Frontal cortex (tissue), 4 donors: ENCODE measurements at places on chromosomes 7 and 10. TPM values are rescaled to one million over a fixed set of nuclear protein-coding genes. Genes with fewer than 3 reads are reported as not detected.
A peak's percentile ranks its signal among the peaks of the same experiment; 100 is the strongest.

DNA sequence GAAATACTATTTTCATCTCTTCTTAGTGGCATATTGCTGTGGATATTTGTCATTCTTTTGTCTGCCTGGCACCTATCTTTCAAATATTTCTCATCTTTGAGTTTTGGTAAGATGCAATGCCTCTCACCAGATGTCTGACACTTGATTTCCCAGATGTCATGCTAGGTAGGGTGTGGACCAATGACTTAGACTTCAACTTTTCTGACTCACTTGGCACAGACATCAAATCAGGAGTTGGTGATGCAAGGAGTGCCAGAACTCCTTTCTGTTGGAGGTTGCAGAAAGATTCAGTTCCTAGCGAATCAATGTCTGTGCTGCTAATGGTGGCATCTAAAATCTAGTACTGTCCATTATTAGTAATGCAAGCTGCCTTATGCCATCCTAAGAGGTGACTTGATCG is 216.9 kb upstream of the FERD3L start:
- DNase-seq: no peak

GRCh38 chr10:938941-939678 is 7.6 kb upstream of the LARP4B start:
- DNase-seq: no peak

DNA sequence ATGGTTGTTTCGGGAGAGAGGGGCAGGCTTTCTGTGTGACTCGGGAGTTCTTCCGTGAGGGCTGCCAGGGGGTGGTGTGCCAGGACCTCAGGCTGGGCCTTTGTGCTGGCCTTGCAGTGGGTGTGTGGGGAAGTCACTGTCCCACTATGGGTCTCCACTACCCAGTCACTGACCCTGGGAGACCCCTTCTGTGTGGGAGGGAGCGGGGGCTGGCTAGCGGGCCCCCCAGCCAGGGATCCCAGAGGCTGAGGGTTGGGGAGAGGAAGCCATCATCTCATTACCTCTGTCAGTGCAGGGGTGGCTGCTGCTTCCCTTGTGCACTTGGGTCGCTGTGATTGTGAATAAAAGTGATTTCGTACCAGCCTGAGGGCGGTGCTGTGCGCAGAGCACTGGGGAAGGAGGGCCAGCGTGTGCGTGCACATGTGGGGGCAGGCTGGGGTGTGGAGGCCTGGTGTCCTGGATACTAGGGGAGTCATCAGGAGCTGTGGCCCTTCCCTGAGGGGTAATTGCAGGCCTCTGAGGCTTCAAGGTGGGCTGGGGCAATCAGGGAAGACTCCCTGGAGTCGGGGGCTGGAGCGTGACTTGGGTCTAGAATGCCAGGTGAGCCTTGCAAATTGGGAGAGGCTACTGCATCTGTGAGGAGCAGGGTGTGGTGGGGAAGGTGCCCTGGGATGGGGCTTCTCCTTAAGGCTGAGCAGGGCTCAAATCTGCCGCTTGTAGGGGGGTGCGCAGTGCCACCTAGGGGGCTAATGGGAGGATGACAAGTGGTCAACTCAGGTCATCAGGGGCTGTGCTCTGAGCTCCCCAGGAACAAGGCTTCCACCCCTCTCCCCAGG is 98.9 kb downstream of the NEURL1 start:
- peak; percentile 64 for DNase-seq

DNA sequence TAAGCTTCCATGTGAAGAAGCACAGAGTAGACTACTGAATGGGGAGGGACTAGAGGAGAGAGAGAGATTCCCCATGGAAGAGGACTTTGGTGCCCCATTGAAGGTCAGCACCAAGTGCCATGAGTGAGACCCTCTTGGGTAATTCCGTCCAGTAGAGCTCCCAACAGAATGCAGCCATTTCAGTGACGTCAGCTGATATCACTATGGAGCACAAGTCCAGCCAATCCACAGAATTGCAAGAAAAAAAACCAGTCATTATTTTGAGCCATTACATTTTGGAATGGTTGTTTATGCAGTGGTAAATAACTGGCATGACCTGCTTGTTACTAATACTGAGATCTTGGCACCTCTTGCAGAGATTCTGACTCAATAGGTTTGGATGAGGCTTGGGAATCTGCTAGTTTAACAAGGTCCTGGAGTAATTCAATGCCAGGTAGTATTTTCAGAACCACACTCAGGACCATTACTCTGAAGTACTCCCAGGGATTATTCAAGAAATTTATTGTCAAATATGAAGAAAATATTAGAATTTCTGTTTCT is 52.6 kb upstream of the SP8 start:
- DNase-seq: no peak

DNA sequence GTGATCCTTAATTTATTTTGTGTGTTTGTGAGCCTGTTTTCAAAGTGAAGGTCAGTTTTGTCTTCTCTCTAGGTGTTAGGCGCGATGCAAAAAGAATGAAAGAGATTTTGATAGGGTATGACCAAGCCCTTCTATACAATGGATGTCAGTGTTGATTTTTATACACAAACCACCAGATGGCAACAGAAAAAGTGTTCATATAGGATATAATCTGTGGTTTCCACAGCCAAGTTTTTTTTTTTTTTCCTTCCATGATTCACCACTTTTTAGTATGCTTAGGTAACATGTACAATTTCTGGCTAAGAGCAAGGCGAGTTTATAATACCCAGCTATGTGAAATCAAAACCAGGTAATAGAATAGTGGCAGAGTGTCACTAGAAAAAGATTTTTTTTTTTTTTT is 8.1 kb downstream of the SDK1 start:
- no peak for DNase-seq

DNA sequence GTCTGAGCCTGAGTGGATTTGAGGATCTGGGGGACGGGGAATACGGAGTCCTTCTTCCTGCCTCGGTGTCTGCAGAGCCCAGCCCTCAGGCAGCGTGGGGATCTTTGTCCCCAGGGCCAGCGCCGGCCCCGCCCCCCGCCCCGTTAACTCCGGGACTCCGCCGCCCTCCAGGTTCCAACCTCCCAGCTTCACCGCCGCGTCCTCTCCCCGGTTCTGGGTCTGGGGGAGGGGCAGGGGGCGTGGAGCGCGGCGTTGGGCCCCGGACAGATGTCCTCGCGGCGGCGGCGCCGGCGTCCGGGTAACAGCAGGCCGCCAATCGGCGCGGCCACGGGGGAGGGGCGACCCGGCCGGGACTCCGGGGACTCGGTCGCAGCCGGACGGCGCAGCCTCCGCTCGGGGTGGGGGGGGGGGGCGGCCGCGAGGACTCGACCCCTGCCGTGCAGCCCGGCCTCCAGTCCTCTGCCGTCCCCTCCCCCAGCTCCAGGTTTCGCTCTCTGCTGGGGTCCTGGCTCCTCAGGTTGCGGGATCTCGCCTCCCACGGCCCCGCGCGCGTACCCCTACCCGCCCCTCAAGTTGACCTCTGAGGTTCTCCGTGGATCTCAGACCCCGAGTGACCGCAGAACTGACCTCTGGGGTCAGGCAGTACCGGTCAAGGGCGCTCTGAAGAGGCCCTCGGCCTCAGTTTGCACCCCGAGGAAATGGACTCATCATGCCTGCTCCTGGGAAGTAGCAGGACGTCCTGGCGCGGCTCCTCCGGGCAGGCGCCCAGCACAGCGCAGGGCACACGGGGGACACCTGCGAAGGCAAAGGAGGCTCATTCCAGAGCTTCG is 2.3 kb upstream of the ELFN1 start:
- peak; percentile 39 for DNase-seq

- peak; percentile 53 for DNase-seq
These were observed 5.1 kb upstream of the CYP26A1 start for GRCh38 chr10:93068411-93069244.

DNA sequence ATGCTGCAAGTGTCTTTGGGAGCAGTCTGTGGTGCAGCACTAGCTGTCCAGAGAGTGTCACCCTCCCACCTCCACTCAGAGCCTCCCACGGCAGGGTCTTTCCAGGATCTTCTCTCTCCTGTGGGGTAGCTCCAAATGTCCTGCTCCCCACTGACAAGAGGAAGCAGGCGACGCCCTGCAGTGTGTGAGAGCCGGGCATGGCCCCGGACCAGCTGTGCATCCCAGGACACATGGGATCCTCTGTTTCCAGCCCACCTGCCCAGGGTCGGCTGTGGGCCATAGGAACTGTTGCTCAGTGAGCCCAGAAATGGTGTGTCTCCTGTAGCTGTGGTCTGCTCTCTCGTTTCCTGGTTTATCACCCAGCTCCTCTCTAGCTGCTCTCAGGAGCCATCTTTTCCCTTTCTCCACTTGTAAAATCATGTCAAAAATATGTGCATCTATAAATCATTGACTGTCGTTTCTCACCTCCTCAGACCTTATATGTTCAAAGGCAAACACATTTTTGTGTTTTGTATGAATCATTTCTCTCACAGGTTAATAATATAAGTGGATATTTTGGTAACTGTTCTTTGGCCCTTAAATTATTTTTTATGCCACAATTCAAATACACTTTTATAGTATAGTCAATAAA is 74.9 kb downstream of the VWC2 start:
- no peak for DNase-seq

- DNase-seq: peak; percentile 39
These were observed 562 bp downstream of the GRK5 start for GRCh38 chr10:119207713-119208552.

DNA sequence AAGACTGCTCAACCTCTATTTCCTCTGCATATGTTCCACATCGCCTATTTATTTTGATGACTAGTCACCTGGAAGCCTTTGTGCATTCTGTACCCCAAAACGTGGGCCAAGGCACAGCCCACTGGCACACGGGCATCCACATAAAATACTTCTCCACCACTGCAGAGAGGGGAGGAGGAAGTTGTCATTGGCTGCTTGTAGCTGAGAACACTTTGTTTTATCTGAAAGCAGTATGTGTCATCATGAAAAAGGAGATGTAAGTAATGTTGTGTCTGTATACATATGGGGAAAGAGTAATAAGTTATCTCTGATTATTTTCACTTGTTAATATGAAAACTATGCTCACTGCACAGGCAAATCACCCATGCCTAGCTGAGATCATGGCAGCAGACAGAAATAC is 48.2 kb upstream of the AMPH start:
- no peak for DNase-seq

DNA sequence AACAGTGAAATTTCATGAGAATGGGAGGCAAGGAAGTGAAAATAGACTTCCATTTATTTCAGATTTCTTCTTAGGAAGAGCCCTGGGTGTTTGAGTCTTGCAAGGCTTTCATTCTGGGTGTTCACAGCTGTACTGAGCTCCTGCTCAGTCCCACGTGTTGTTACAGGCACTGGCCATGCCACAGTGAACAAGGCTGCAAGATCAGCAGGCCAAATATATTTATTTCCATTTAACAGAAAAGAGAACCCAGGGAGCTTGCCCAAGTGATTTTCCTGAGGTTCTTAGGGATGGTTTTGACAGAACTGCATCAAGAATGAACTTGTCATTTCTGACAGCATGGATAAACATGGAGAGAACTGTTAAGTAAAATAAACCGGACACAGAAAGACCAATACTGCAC is 54.5 kb upstream of the CD36 start:
- DNase-seq: no peak

DNA sequence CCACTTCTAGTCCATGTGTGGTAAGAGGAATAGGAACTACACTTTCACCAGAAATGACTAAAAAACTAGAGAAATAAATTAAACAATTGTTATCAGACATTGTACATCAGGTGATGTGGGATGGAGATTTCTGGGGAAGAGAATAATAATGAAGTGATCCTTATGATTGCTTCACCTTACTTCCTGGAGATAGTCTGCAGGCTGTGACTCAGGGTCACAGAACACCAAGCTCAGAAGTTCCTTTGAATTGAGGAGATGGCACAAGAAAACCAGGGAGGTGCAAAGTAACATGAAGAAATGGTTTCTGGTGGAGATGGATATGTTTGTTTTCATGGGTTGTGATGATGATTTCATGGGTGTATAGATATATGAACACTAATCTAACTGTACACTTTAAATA is 44.5 kb downstream of the ZWINT start:
- no peak for DNase-seq

DNA sequence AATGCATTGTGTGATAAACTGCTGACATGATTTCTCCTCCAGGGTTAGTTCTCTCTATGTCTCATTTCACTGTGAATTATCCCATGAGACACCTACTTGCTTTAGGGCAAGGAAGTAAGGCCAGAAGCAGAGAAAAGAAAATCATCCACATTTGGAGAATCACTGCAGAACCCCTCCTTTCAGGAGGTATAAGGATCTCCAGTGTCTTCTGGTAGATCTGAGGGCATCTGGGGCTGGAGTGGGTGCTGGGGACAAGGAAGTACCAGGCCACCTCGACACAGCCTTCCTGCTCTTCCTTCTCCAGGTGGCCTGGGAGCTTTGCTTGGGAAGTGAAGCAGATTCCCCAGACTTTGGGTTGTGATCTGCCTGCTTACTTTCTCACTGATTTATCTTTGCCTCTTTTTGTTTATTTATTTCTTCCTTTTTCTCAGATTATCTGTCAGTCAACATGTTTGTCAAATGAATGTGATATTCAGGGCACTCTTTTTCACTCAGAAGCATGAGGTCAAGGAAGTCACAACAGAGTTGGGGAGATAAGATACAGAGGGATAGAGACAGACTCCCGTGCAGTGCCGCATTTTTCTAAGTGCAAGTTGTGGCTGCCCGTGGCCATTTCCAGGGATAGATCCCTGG is 12.4 kb upstream of the CAMK2G start:
- DNase-seq: no peak

DNA sequence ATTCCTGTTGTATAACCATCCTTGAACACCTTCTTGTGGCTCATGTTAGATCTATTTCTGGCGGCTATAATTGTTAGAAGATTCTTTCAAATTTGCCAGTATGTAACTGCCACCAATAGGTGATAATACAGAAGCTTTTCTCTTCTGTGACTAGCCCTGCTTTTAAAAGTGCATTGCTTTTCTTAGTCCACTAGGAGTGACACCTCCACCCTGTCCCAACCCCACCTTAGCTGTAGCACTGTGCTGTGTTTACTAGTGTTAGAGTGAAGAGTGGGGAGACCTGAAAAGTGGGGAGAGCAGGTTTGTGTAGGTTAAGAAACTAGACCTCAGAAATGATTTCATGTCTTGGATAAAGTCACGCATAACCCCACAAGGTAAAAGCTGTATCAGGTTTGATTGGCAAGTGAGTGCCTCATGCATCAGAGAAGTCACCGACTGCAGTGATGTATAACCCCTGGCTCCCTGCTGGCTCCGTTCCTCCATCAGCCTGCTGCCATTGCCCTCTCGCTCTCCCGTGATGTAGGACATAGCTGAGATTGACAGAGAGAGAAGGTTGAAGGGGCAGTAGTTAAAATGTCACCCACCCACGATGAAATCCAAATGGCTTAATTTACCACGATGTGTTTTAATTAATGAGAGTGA is 12.5 kb downstream of the NPVF start:
- no peak for DNase-seq

GRCh38 chr10:29736366-29737073 is 101.7 kb upstream of the SVIL start:
- DNase-seq: peak; percentile 81

DNA sequence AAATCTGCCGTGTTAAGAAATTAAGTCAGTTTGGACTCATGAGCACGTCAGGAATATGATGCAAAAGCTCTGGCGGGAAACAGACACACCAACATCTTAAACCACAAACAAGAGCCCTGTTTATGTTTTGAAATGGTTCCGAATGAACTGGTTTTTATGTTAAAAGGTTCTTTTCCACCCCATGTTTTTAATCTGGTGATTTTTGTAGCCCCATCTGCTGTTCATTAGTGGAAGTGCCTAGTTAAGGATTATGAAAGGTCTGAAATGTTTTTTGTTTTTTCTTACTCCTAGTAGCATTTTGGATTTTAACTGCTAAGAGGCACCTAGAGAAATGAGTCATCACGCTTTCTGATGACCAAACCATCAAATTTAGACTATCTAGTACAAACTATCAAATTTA is 404.1 kb upstream of the MKI67 start:
- DNase-seq: no peak

- DNase-seq: no peak
These were observed 181.2 kb upstream of the ITGB1 start for GRCh38 chr10:33139181-33139646.

Gene SH3PXD2A
- 6.1 TPM for total RNA-seq

Gene RNLS
- total RNA-seq: 1.2 TPM

Gene C10orf67
- 0.41 TPM for total RNA-seq

Gene EPHB6
- total RNA-seq: 29.3 TPM

Gene CALCR
- total RNA-seq: under 0.01 TPM
